Activated naive CD8-positive, alpha-beta T cell treated with anti-CD3 and anti-CD28 coated beads, Interleukin-2, amount 50 U/mL, for 24 hours (primary cell): ENCODE measurements at places on chromosomes 7 and 10.

GRCh38 chr10:60942788-60943315, 1.1 kb downstream of the RHOBTB1 start:
- DNase-seq = peak; percentile 36

DNA sequence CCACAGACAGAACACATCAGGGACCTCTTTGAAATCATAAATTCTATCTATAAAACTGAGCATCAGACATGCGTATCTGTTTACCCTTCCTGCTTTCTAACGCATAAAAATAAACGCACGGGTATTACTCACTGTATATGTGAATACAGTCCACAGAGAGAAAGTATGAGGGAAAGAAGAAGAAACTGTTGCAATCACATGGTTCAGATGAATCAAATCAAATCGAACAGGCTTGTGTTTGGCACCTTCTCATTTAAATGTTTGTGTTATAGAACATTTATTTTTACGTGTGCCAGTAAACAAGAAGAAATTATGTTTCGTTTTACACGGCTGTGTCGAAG, 322.0 kb downstream of the FRMD4A start:
- no peak for DNase-seq

GRCh38 chr10:73096449-73097304, at the start of gene P4HA1:
Gene P4HA1 (minus strand): TSS chr10:73096866. CDS start chr10:73074883, 21,983 bp downstream.
- DNase-seq = peak; percentile 100

GRCh38 chr10:58781873-58782488, 269.3 kb downstream of the BICC1 start:
- DNase-seq = no peak

- no peak for DNase-seq
Observed at GRCh38 chr7:74027683-74028320, at the start of gene ELN. Gene ELN (plus strand): TSS chr7:74028173. CDS start chr7:74028188, 15 bp downstream.

- DNase-seq = no peak
Observed at GRCh38 chr7:116518961-116519360, 5.9 kb upstream of the CAV1 start.

DNA sequence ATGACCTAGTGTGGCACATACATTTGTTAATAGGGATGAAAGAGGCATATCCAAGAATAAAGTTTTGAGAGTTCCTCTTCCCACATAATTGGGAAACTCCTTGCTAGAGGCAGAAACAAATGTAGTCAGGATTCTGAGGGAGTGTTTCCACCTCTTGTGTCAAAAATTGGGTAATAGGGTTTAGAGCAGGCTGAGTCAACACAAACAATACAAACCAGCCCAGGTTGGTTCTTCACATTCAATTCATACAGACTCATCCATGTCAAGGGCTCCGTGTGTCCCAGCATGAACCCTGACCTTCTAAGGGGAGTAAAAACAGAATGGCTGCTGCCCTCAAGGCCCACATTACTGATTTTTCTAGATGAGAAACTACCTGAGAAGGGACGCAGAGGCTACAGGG, 75.3 kb downstream of the GLI3 start:
- DNase-seq = no peak

DNA sequence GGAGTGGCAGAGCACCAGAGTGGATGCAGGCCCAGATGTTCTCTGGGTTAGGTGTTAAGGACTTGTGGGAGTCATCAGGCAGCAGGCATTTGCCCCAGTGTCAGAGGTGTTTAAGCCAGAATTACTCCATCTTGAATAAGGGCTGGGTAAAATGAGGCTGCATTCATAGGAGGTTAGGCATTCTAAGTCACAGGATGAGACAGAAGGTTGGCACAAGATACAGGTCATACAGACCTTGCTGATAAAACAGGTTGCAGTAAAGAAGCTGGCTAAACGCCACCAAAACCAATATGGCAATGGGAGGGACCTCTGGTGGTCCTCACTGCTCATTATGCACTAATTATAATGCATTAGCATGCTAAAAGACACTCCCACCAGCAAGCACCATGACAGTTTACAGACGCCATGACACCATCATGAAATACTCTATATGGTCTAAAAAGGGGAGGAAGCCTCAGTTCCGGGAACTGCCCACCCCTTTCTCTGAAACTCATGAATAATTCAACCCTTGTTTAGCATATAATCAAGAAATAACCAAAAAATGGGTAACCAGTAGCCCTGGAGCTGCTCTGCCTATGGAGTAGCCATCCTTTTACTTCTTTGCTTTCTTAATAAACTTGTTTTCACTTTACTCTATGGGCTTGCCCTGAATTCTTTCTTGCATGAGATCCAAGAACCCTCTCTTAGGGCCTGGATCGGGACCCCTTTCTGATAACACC, 882 bp upstream of the LRRC61 start:
- peak; percentile 63 for DNase-seq

- DNase-seq = no peak
Observed at GRCh38 chr10:102146971-102147428, 5.2 kb upstream of the NOLC1 start.
